A549 treated with dexamethasone at 1 μM for 4 hours (cell line): ENCODE measurements at places on chromosomes 2 and 18. TPM values are rescaled to one million over a fixed set of nuclear protein-coding genes. Genes with fewer than 3 reads are reported as not detected.

Gene RAB17
- total RNA-seq = 0.19 to 0.54 TPM (median 0.32 TPM) in 5 replicates

Gene MALL
- 154 to 172 TPM (median 164 TPM) in 5 replicates for total RNA-seq

Gene SERPINB5
- 0.05 to 0.30 TPM (median 0.09 TPM) in 5 replicates for total RNA-seq

Gene TCF23
- total RNA-seq = not detected in 5 replicates

Gene POTEE
- total RNA-seq = 0.03 to 0.09 TPM (median 0.07 TPM) in 5 replicates

Gene GALR1
- not detected in 5 replicates for total RNA-seq

Gene BOK
- 27.5 to 36.8 TPM (median 32.0 TPM) in 5 replicates for total RNA-seq

Gene RNF25
- total RNA-seq = 52.0 to 64.2 TPM (median 55.0 TPM) in 5 replicates

Gene ARPC2
- total RNA-seq = 291 to 312 TPM (median 310 TPM) in 5 replicates

Gene REG3G
- not detected in 5 replicates for total RNA-seq

Gene LYG2
- total RNA-seq = not detected in 5 replicates

Gene MC4R
- total RNA-seq = not detected in 5 replicates

Gene INHA
- total RNA-seq = 0.35 to 0.47 TPM (median 0.38 TPM) in 5 replicates

Gene ANKRD30BL
- not detected in 5 replicates for total RNA-seq

Gene MYCN
- total RNA-seq = 0.05 TPM in 1 of 5 replicates, not detected in the others

Gene XRCC5
- 182 to 208 TPM (median 194 TPM) in 5 replicates for total RNA-seq

Gene CD28
- total RNA-seq = not detected in 5 replicates

Gene OSR1
- total RNA-seq = 8.3 to 12.3 TPM (median 9.5 TPM) in 5 replicates

Gene PROKR1
- 0.01 to 0.05 TPM (median 0.04 TPM) in 3 of 5 replicates, not detected in the others for total RNA-seq

Gene DUSP2
- 0.32 to 0.46 TPM (median 0.37 TPM) in 5 replicates for total RNA-seq

Gene ATOH8
- 14.5 to 19.7 TPM (median 17.9 TPM) in 5 replicates for total RNA-seq

Gene RUFY4
- total RNA-seq = not detected in 5 replicates

Gene DHRS9
- total RNA-seq = 3.4 to 4.6 TPM (median 3.9 TPM) in 5 replicates

Gene MYO1B
- total RNA-seq = 52.3 to 60.1 TPM (median 55.9 TPM) in 5 replicates

Gene BCL11A
- 0.01 to 0.14 TPM (median 0.09 TPM) in 5 replicates for total RNA-seq

Gene KCNG2
- total RNA-seq = not detected in 5 replicates

Gene ENOSF1
- 18.9 to 26.6 TPM (median 23.9 TPM) in 5 replicates for total RNA-seq

Gene GYPC
- total RNA-seq = not detected in 5 replicates

Gene SPP2
- not detected in 5 replicates for total RNA-seq

Gene BAZ2B
- 4.0 to 10.0 TPM (median 7.8 TPM) in 5 replicates for total RNA-seq

Gene GALNT3
- 0.05 TPM in 1 of 5 replicates, not detected in the others for total RNA-seq

Gene NFATC1
- total RNA-seq = 4.7 to 7.3 TPM (median 6.8 TPM) in 5 replicates

Gene LYPD6B
- total RNA-seq = 0.07 TPM in 1 of 5 replicates, not detected in the others

Gene CTAGE1
- not detected in 5 replicates for total RNA-seq

Gene RGPD4
- total RNA-seq = 0.02 to 0.07 TPM (median 0.04 TPM) in 5 replicates

Gene CFAP53
- 0.22 to 0.33 TPM (median 0.27 TPM) in 5 replicates for total RNA-seq

Gene SNED1
- total RNA-seq = 0.62 to 1.4 TPM (median 1.00 TPM) in 5 replicates
